ENCODE measurements at places on chromosomes 12 and 14.
A peak's percentile ranks its signal among the peaks of the same experiment; 100 is the strongest.

GRCh38 chr12:113241191-113242025 lies 20.1 kb downstream of the TPCN1 start:
- peak; percentile 83 for DNase-seq

DNA sequence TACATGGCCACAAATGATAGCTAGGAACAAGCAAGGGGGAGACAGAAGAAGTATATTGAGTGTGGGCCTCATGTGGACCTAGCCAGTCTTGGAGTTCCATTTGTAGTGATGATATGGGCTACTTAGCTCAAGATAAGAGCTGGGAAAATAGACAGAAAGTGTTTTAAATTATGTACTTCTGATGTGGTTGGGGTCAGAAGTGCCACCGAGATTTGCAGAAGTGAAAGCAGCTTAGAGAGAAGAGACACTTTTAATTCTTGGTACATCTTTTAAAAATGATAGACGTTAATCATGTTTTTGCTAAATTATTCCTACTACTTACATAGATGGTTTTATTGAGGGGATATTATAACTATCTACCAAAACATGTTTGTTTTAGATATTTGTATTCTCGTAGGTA lies 198.3 kb upstream of the PDZRN4 start:
- no peak for DNase-seq

DNA sequence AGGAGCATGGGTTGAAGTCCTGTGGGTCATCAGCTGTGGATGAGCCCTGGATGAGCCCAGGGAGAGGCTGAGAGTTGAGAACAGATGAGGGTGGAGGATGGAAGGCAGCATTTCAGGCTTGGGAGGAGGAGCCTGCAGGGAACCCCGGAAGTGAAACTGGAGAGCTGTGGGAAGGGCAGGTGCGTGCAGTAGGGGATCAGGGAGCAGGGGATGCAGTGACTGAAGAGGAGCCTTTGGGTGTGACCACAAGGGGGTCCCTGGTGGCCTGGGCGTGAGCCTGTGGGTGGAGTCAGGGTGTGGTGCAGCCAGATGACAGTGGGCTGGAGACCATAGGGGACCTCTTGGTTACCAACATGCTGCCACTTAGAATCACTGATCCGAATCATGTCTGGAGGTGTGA lies 115.5 kb downstream of the PAPOLA start:
- no peak for DNase-seq

DNA sequence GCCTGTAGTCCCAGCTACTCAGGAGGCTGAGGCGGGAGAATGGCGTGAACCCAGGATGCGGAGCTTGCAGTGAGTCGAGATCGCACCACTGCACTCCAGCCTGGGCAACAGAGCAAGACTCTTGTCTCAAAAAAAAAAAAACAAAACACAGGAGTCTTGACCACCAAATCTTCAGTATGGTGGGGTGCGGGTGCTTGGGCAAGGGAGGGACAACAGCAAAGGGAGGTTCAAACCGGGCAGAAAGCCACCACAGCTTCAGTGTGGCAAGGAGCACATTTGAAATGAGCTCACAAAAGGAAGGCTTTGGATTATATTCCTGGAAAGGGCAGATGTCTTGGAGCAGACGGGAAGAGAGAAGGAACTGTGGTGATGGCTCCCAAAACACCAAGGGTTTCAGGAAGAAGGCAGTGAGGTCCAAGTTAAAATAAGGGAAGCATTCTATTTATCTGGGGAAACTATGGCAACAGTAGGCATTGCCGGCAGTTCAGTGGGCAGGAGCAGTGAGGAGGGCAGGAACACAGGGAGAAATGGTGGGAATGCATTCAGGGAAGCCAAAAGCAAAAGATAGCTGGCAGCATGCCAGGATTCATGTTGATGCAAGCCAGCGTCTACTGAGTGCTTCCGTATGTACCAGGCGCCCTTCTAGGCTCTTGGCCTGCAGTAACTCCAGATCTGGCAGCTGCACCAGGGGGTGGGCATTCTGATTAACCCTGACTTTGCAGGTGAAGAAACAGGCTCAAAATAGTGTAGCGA lies 51.0 kb upstream of the SRSF5 start:
- peak; percentile 92 for DNase-seq

DNA sequence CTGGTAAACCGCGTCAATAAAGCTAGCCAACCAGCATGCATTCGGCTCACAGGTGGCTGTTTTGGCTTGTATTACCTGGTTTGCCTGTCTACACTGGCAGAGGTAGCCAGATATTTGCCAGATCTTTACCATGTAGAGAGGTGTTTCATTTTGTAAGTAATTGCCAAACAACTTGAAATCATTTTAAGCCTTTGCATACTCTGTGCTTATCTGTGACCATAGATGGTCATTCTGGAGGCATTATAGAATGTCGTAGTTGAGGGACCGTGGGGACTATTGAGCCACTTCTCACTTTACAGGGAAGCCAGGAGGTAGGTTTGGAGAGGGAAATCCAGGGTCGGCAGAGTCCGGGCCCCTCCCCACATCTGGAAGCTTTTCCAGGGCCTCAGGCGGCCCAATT lies 5.9 kb downstream of the ADGRD1 start:
- no peak for DNase-seq

DNA sequence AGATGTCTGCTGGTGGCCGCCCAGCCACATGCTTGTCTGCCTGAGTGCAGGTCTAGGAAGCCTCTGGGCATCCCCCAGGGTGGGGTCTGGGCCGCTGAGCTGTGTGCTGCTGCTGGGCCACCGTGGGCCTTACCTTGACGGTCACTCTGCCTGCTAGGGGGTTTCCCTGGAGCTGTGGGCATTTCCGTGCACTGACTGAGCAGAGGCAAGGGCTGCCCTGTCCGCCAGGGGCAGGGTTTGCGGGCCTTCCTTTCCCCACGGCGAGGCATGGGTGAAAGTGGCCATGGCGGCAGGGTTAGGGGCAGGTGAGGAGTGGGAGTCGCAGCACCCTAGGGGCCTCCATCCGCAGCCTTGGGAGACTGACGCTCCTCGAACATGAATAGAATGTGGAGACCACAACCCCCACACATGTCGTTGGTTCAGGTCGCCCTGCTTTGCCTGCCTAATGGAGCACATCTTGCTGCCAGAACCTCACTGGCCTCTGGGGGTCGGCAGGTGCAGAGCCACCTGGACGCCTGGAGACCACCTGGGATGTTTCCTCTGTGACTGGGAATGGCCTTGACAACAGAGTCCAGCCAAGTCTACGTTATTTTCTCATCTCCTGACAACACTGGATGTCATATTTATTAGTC lies 2.5 kb downstream of the ZBTB42 start:
- no peak for DNase-seq

GRCh38 chr12:124482567-124482893 lies 84.9 kb downstream of the NCOR2 start:
- no peak for DNase-seq

GRCh38 chr12:58299371-58299770 lies 358.0 kb downstream of the ATP23 start:
- no peak for DNase-seq

GRCh38 chr12:39931231-39931630 lies 174.7 kb downstream of the SLC2A13 start:
- no peak for DNase-seq

DNA sequence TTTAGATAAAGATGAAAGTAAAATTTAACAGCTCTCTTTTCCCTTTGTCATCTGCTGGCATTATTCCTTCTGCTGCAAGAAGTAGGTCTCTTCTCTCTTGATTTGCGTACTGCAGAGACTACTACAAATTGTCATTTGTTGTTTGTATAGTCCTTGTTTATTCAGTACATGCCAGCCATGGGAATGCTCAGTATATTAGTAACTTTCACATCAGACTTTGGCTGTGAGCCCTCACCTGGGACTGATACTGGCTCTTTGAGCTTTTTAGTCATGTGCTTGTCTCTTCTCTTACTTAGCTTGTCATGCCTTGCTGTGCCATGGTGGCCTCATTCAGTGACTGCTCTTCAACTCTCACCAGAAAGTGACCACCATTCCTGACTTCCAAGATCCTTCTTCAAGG lies 169.8 kb downstream of the PRKCH start:
- DNase-seq, result no peak

- DNase-seq, result no peak
Observed at GRCh38 chr14:104350463-104351185, 212.2 kb downstream of the KIF26A start.

- DNase-seq, result no peak
Observed at GRCh38 chr12:78396538-78396937, 468.0 kb upstream of the SYT1 start.

GRCh38 chr14:101072945-101073597 lies 169.5 kb upstream of the RTL1 start:
- DNase-seq, result peak; percentile 98

DNA sequence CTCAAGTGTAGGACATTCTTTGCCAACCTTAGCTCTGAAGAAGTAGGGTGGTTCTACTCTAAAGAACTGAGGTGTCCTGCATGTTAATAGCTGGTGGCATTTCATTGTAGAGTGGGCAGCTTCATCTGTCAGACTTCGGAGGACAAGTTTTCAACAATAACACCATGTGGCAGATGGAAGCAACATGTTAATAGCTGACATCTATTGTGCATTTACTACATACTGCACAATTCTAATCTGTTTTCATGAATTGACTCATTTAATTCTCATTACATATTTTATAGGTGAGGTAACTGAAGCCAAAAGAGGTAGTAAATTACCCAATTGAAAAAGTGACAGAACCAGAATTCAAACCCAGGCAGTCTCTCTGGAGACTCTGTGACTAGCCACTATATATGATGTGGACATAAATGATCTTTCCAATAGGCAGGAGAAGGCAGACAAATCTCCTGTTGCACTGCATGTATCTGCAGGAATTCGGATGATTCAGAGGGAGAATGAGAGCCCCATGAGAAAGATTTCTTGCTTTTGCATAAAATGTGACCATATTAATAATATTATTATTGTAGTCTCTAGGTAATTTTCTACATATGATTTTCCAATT lies 137.2 kb upstream of the E2F7 start:
- DNase-seq, result no peak

- DNase-seq, result no peak
Observed at GRCh38 chr14:99148131-99148530, 123.9 kb downstream of the BCL11B start.

- DNase-seq, result no peak
Observed at GRCh38 chr14:81221579-81222102, 882 bp upstream of the GTF2A1 start.

GRCh38 chr12:121534495-121535148 lies 46.2 kb downstream of the KDM2B start:
- DNase-seq, result no peak

GRCh38 chr14:90871605-90872233 lies 55.5 kb upstream of the TTC7B start:
- peak; percentile 59 for DNase-seq

DNA sequence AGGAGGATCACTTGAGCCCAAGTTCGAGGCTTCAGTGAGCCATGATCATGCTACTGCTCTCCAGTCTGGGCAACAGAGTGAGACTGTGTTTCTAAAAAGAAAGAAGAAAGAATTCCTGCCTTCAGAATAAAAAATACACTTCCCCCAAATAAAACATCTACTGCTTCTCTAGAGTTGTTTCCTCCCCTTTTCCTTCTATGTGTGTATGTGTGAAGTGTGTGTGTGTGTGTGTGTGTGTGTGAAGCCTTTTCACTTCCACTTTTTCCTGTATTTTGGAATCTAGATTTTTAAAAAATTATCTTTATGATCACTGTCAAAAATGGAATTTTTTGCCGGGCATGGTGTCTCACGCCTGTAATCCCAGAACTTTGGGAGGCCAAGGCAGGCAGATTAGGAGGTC lies 12.6 kb upstream of the SNX6 start:
- DNase-seq, result no peak

Data from astrocyte of the hippocampus (primary cell).